ENCODE measurements at places on chromosomes 6 and 20.

DNA sequence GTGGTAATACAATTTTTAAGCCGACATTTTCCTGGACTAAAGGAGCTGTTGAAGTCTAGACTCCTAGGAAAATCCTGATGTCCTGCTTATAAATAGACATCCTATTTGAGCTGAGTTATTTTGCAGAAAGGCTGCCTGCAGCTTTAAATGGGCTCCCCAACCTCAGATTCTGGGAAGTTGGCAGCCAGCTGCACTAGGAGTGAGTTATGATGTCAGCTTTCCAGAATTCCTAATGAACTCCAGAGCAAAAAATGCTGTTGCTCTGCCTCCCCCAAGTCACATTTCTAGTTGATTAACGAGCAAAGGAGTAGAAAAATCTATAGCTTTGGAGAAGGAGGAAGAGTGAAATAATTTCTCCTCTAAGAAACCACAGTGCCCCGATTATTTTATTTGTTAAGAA lies 346.3 kb upstream of the SULF2 start:
- no peak for DNase-seq

DNA sequence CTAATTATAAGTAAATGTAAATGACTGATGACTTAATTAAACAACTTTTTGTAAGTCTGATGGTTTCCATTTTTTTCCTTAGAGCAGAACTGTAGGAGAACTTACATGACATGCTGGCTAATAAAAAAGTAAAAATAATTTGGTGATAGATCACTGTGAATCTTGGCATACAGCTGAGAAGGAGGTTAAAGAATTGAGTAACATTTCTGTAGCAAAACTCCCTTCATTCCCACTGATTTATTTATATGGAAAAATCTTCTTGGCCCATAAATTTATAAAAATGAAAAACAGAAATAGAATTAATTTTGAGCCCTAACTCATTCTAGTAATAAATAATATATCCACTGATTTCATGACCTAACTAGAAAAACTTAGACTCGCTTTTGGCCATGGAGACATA lies 48.1 kb downstream of the SLC22A3 start:
- no peak for DNase-seq

DNA sequence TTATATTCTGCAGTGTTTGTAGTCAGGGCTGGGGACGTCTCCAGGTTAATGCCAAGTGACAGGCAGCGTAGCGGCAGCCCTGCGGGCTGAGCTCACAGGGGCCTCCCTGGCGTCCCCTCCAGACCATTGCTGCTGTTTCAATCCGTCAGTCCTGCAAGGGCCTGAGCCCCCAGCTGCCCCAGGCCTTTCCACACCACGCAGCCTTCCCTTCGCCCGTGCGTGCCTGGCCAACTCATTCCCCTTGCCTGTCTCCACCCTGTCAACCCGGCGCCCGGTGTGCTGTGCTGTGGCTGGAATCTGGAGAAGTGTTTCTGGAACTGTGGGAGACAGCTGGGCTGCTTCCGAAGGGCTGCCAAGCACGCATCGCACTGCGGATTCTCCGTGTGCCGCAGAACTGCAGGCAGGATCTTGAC lies 11.9 kb downstream of the BHLHE23 start:
- no peak for DNase-seq

DNA sequence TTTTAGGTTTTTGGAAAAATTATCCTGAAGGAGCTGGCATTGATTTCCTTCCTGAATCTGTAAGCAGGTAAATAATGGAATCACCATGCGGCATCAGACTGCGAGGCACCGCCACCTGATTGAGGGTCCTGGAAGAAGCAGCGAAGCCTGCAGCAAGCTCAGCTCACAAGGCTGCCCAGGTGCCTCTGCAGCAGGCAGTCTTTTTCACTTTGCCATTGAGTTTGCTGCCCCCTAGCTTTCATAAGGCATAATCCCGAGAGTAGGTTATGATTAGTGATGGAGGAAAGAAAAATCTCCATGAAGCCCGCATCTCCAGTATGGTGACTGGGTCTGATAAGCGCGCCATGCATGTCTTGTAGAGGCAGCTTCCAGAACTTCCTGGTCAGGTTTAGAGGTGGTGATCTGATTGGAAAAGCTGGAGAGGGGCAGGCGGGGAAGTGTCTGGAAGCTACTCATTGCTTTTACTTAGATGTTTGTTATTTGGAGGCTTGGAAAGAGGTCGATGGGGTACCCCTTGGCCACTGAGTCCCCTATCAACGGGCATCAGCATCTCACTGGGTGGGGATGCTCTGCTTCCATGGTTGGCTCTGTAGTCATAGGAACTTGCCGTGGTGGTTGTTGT lies 26.7 kb downstream of the IYD start:
- peak; percentile 64 for DNase-seq

DNA sequence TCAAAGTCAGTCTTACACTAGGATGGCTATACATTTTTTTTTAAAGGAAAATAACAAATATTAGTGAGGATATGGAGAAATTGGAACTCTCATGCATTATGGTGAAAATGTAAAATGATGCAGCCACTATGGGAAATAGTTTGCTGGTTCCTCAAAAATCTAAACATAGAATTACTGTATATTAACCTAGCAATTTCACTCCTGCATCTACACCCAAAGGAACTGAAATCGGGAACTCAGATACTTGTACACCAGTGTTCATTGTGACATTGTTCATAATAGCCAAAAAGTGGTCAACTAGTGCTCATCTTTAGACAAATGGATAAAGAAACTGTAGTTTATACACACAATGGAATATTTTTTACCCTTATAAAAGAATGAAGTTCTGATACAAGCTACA lies 110.7 kb downstream of the UTRN start:
- DNase-seq: no peak

- DNase-seq: no peak
These were observed 2.1 kb downstream of the MDN1 start for GRCh38 chr6:89817481-89817880.

DNA sequence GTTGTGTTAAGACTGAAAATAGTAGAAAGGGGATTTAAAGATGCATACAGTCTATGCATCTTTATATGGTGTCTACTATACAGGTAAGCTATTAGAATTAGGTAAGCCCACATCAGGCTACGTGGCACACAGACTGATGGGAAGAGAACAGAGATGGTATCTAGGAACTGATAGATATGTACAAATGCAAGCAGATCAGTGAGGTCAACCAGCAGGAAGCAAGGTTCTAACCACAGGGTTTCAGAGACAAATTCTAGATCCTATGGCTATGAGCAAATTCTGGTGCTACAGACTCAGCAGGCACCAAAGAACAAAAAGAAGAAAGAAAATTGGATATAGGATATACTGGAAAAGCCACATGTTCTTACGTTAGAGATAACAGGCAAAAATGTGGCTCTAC lies 110.6 kb downstream of the TRDN start:
- DNase-seq: no peak

DNA sequence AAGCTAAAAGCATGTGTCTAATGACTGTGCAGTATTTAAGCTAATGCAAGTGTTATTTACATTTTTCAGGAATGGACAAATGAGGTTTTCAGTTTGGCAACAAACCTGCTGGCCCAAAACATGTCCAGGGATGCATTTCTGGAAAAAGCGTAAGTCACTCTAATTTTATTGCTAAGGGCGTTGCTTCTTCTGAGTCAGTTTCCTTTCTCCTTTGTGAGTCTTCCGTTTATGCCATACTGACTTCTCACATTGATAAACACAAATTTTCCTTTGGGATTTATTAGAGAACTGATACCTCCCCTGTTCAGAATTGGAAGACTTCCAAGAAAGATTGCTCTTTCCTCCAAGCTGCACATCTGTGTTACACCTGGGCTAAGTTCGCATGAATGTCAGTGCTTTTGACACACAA lies 422.9 kb upstream of the PLCB4 start:
- DNase-seq: no peak

GRCh38 chr6:43934183-43934802 lies 164.3 kb downstream of the VEGFA start:
- no peak for DNase-seq

DNA sequence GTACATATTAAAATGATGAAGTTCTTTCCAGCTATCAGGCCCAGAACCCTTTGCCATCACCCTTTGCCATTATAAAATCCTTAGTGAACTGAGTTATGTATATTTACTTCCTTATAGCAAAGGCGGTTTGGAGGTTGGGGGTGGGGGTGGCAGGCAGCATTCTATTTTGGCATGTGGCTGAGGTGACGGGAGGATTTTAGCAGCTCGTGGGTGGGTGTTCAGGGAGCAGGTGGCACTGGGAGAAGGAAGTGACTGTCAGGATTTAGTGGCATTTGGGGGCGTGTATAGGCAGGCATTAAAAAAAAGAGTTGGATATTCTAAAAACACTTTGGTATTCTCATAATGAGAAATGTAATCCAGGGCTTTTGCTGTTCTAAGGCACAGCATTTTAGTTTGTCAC lies 150.7 kb downstream of the RIMS1 start:
- no peak for DNase-seq

- no peak for DNase-seq
These were observed 73.5 kb downstream of the ECT2L start for GRCh38 chr6:138869398-138869797.

- DNase-seq: no peak
These were observed 115.4 kb downstream of the SLX4IP start for GRCh38 chr20:10550204-10551118.
